ENCODE measurements at places on chromosomes 13 and 19.

DNA sequence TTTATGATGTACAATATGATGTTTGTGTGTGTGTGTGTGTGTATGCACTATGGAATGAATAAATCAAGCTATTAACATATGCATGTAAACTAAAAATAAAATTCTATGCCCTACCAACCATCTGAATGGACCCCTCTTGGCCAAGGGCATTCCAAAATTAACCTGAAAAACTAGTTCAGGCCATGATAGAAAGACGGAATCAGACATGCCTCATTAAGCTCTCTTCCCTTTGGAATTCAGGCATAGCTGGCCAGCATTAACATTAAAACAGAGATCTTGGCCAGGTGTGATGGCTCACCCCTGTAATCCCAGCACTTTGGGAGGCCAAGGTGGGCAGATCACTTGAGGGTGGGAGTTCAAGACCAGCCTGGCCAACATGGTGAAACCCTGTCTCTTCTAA lies 18.3 kb upstream of the SLC1A6 start:
- DNase-seq = no peak

GRCh38 chr19:38793177-38793576 lies 4.2 kb downstream of the LGALS7B start:
- DNase-seq = no peak

DNA sequence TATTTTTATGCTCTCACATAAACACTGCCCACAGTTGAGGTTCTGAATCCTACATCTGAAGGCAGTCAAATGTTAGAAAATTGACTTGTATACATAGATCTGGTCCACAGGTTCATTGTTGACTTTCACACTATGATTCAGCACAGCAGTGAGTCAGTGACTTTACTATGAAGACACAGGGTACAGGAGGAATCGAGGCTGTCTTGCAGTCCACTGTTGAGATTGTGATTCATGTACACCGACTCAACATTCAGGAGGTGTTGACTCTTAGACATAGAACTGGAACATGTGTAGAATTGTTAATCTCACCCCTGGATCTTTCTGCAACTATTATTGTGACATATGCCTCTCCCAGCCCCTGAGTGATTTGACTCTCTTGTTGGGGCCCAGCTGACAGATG lies 74.3 kb upstream of the ZNF43 start:
- no peak for DNase-seq

DNA sequence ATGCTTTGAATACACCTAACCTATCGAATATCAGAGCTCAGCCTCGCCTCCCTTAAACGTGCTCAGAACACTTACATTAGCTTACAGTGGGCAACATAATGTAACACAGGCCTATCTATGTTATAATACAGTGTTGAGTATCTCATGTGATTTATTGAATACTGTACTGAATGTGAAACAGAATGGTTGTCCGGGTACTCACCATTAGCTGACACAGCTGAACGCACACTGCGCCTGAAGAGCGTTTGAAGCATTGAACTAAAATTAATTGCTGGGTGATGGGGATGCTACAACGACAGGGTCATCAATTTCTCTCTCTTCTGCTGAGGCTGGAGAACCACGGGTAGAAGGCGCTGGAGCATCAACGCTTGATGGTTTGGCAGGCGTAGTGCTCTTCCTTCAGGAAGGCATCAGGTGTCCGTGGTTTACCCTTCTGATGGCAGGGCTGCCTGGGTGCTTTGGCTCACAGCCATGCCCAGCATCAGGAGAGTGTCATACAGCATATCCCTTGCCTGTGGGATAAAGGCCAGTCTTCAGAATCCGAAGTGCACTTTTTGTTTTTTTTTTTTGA lies 46.9 kb upstream of the UBE2L5 start:
- DNase-seq = no peak

DNA sequence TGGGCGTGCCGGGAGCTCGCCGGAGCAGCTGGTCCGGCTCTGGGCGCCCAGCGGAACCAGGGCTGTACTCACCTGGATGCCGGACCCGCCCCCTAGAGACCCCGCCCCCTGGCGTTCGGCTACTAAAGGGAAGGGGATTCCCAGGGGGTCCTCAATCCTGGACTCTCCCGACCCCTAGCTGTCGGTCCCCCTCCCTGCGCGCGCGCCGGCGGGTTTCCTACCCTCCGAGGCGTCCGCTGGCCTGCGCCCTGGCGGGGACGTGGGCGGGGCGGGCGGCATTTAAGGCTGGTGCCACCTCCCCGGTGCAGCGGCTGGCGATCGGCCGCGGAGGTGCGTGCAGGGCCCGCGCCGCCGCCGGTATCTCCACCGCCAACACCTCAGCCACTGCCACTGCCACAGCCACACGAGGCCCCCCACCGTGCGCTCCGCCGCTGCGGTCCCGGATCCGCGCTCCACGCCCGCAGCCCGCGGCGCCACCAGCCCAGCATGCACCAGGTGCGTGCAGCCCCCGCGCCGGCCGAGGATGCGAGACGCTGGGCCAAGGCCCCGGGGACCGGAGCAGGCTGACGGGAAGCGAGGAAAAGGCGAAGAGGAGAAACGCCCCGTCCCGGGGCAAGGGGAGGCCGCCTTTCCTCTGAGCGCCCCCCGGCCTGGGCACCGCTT lies at the start of gene ATP12A:
TSS of gene ATP12A (plus strand) at position 151 of the 663 bp plus-strand sequence. CDS start at position 487, 336 bp downstream.
- no peak for DNase-seq

- no peak for DNase-seq
Observed at GRCh38 chr13:40671956-40672764, 5.7 kb upstream of the FOXO1 start.

GRCh38 chr19:911197-912033 lies 1.6 kb downstream of the R3HDM4 start:
- DNase-seq = no peak

DNA sequence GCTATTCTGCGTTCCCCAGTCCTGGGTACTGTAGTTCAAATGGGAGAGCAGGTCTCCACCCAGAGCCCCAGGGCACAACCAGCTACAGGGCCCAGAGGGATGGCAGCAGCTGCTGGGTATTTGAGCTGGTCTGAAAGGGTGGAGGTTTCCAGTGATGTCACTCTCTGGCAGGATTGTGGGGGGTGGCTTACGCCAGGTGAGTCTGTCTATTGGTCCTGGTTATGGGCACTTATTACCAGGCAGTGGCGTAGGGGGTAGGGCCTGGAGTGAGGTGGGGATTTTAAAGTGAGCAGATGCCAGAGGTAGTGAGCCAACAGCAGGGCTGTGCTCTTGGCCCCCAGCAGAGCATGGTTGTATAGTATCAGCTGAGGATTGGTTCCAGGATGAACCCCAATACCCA lies 6.2 kb downstream of the RPS19 start:
- DNase-seq = no peak

GRCh38 chr13:22024381-22024994 lies 353.6 kb downstream of the FGF9 start:
- no peak for DNase-seq

GRCh38 chr19:51560339-51560738 lies 10.7 kb upstream of the ZNF175 start:
- no peak for DNase-seq

DNA sequence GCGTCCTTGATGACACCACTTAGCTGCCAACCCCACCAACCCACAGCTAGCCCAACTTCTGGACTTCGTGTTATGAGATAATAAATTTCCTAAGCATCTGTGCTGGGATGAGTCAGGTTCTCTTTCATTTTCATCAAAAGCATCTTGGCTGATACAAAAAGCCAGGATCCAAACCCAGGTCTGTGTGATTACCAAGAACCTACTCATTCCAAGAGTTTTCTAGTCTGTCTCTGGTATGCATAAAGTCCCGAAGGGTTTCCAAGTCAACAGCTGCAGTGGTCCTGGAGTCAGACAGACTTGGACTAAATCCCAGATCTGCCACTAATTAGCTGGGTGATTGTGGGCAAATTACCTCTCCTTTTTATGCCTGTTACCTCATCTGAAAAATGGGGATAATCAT lies 55.5 kb upstream of the SERP2 start:
- DNase-seq = no peak

GRCh38 chr13:37700887-37701286 lies 102.3 kb upstream of the POSTN start:
- no peak for DNase-seq

- DNase-seq = no peak
Observed at GRCh38 chr13:63117710-63118109, 1702.1 kb upstream of the PCDH20 start.

DNA sequence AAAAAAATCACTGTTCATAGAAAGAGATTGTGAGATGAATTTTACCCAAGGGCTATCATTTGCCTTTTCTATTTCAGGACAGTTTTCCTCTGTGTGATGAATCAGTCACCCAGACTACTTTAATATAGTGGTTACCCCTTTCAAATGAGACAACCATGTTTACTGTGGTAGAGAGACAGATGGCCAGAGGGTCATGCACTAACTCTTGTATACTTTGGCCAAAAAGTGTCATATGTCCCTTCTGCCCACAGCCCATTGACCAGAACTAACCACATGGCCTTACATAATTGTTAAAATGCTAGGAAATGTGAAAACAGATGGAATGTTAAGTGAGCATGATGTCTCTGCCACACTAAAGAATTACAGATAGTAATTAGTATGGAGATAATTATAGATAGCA lies 498.7 kb downstream of the DACH1 start:
- DNase-seq = no peak

DNA sequence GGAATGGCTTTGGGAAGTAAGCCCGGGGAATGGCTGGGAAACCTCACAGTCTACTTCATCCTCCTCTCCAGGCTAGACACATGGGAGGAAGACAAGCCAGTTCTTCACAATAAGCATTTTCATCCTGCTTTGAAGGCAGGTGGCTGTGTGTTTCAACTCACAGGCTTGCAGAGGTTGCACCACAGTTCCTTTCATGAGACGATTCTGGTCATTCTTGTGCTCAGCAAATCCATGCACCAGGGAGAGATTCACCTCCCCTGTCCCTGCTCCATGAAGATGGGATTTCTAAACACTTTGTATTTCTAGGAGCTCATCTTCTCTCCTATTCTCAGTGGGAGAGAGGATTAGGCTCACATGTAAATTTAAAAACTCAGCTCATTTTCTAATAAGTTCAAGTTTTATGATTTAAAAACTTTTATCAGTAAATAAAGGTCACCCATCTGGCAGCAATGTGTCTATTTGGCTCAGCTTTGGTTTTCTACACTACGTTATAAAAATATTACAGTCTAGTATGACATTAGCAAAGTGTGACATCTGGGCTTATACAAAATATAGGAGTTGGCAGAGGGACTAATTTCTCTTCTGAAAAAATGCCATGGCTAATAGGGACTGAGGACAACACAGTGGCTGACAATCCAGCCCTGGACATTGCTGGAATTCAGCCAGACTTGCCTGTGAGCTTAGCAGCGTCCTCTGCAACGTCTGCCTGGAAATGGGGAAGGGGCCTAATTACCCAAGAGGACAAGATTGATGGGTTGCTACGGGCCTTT lies 283.2 kb upstream of the SLC10A2 start:
- no peak for DNase-seq

DNA sequence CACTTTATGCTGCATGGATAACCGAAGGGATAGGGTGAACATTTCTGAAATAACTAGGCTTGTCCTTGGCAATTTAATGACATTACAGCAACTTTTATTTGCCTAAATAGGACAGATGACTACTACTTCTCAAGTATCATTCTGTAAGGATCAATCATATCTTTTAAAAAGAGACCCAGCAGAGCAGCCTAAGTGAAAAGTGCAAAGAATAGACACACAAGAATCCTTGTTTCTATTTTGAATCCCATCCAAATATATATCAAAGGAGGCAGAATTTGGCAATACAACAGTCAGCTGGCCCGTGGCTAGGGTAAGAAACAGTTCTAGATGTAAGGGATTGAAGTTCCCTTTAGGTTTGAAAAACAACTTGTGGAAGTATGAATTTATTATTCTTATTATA lies 6.9 kb downstream of the THSD1 start:
- DNase-seq = no peak

DNA sequence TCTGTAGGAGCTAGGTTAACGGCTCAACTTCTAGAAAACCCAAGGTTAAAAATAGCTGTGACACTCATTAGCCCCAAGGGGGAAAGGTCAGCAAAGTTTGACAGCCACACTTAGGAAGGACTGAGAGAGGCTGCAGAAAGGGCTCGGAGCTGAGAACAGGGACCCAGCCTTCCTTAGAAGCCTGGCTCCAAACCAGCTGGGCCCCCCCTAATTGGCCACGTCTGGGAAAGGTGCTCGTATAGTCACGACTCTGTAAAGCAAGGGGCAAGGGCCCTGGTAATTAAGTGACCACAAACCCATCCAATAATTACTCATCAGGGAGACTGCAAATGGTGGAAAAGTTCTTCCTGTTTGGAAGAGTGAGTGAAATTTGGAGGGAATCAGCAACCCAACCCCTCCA lies 90.5 kb downstream of the RNASEH2B start:
- DNase-seq = no peak

DNA sequence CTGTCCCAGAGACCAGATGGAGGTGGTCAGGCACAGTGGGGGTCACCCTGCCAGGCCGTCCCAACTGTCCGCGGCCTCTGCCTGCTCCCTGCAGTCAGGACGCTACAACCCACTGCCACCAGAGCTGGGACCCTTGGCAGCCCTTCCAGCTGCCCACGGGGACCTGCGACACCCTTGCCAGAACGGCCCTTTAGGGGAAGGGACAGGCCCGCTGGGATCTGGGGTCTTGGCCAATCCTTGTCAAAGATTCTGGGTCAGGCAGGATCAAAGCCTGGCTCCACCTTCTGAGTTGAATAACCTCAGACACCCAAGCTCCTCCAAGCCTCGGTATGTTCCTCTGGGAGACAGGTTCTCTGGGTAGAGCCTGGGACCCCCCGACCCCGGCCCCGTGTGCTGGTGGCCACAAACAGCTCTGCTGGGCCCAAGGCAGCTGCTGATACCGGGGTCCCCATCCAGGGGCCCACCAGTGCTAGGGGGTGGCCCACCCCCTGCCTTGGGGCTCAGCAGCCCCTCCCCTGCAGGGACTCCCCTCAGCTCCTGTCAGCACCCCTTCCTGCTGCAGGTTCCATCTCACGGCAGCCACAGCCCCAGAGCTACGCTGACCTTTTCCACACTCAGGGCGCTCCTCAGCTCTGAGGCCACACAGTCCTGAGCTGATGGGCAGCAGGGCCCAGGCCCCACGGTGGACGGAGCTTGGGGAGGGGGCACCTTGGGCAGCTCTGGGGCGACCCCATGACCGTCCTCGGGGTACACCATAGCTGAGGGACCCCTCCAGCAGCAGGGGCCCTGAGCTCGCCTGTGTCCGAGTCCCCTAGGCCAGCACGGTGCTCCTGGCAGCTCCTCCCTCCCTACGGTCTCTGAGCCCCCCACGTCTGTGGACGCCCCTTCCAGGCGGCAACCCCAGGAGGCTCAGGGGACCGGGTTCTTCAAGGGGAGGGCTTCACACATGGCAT lies 18.4 kb downstream of the SBNO2 start:
- no peak for DNase-seq
